ENCODE measurements at places on chromosomes 4 and X.

- DNase-seq = no peak
Measured at GRCh38 chr4:83850435-83850834, 314.5 kb downstream of the GPAT3 start.

DNA sequence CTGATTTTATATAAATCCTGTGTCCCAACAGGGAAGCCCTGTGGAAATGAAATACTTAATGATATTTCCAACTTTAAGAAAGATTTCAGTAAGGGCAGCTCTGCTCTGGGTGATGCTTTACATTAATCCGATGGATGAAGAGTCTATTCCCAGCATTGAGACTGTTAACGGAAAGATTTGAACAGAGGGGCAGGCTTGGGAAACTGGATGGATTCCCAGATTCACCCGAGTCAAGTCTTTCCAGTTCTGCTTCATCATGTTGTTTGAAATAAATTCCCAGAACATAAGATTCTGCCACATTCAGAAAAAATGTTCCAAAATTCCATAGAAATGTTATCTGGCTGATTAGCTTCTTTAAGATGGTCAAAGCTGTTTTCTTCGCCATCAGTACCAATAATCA lies 246.0 kb downstream of the FBXW7 start:
- no peak for DNase-seq

- no peak for DNase-seq
Measured at GRCh38 chr4:80096175-80096850, 23.3 kb upstream of the ANTXR2 start.

DNA sequence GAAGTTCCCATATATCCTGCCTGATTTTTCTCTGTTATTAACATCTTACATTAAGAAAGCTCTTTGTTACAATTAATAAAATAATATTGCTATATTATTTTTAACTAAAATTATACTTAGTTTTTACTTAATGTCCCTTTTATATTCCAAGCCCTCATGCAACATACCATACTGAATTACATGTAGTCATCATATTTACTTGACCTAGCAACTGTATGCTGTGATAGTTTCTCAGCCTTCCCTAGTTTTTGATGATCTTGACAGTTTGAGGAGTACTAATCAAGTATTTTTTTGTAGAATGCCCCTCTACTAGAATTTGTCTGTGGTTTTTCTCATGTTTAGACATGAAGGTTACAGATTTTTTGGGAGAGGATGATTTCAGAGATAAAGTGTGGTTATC lies 1503.8 kb upstream of the PABPC4L start:
- no peak for DNase-seq

GRCh38 chr4:2075987-2076907 lies 17.1 kb downstream of the NAT8L start:
- no peak for DNase-seq

- no peak for DNase-seq
Measured at GRCh38 chr4:92303621-92304027, at the start of gene GRID2. TSS of gene GRID2 (plus strand) at chr4:92303966.

DNA sequence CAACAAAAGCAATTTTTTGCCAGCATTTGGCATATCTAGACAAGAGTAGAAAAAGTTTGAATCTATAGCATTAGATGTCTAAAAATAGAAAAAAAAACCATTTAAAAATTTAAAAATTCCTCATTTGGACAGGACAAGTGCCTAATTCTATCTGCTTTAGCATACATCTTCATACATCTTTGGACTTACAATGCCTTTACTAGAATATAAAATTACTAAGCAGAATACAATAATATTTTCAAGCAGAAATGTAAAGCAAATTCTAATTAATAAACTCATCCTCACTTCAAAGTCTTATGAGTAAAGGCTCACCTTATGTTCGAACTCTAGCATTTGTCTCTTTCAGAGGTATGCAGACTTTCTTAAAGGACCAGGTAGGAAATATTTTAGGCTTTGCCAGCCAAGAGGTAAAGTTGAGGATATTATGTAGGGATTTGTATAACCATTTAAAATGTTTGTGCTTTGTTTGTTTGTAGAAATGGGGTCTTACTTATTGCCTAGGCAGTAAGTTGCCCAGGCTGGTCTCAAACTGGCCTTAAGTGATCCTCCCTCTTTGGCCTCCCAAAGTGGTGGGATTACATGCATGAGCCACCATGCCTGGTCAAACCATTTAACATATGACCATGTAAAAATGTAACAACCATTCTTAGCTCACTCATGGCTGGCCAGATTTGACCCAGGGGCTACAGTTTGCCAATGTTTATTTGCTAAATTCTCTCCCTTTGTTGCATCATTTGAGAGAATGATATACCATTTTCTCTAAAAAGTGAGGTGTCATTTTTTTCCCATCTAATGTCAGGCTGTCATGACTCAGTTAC lies 29.1 kb downstream of the UGDH start:
- no peak for DNase-seq

- no peak for DNase-seq
Measured at GRCh38 chr4:36274158-36274557, 7.3 kb upstream of the DTHD1 start.

DNA sequence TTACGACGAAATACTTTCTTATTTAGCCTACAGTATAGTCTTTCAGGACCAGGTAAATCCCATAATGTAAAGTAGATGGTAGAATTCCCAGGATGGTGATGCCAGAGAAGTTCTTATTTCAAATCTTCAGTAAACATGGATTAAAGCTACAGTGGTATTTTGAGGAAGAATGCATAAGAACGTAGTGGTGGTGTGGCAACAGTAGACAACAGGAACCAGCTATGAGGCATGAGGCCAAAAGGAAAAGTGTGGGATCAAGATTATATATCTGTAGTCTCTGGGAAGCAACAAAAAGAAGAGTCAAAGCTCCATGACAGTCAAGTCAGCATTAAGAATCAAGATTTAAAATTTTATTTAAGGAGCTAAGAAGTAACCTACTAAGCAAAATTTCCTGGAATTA lies 60.2 kb downstream of the METTL14 start:
- DNase-seq = no peak

GRCh38 chr4:127491571-127491970 lies 141.2 kb upstream of the INTU start:
- no peak for DNase-seq

GRCh38 chr4:172680691-172681090 lies 487.9 kb upstream of the GALNT7 start:
- no peak for DNase-seq

DNA sequence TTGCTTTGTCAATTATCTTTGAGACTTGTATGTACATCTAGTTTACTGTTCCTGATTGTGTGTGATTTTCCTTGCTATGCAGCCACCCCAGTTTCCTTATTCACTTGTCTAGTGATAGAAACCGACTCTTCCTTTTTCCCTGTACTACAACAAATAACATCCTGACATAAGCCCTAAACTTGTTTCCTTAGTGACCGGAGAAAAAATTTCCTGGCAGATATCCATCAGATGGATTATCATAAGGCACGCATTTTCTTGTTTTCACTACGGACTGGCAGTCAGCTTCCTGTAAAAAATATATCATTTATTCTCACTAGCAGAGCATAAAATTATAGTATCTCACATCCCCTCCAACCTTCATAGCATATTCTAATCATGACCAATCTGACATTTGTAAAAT lies 410.7 kb downstream of the CENPC start:
- no peak for DNase-seq

DNA sequence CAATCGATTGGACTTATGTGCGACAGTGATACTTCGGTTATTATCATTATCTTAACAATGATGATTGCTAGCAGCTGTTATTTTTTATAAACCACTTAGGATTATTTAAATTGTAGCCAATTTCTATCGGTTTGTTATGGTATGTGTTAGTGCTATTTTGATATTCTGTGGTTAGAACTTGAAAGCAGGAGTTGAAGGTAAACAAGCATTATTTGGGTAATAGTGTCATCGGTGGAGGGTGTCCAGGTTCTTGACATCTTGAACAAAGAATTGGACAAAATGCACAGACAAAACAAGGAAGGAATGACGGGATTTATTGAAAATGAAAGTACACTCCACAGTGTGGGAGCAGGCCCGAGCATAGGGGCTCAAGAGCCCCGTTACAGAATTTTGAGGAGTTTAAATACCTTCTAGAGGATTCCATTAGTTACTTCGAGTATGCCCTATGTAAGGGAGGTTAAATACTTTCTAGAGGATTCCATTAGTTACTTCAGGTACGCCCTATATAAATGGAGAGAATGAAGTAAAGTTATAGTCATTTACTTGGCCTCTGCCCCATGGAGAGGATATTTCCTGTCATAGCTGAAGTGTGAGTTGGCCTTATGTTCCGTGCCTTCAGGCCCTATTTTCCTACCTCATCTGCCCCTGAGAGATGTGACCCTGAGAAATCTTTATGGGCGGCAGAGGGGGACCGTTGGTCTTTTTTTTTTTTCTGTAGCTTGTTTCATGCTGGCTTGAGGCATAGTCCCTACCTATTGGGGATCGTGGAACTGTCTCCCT lies 13.1 kb downstream of the MOB1B start:
- DNase-seq = no peak

- DNase-seq = no peak
Measured at GRCh38 chrX:17931855-17932254, 70.8 kb upstream of the RAI2 start.

DNA sequence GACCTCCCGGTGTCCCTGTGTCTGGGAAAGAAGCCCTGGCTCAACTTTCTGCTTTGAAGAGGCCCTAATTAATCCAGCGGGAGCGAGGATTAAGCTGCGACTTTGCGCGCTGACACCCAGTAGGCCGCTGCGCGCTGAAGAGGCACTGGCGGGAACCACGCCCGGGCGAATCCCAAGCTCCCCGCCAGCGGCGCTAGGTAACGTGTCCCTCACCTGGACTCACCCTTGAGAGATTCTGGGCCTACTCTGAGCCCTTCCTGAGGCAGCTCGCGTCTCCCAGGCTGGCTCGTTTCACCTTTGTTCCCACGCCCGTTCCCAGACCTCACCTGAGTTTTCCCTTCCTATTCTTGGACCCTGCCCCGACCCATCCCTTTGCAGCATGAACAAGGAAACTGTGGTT lies 616 bp upstream of the KLHL34 start:
- DNase-seq = no peak

DNA sequence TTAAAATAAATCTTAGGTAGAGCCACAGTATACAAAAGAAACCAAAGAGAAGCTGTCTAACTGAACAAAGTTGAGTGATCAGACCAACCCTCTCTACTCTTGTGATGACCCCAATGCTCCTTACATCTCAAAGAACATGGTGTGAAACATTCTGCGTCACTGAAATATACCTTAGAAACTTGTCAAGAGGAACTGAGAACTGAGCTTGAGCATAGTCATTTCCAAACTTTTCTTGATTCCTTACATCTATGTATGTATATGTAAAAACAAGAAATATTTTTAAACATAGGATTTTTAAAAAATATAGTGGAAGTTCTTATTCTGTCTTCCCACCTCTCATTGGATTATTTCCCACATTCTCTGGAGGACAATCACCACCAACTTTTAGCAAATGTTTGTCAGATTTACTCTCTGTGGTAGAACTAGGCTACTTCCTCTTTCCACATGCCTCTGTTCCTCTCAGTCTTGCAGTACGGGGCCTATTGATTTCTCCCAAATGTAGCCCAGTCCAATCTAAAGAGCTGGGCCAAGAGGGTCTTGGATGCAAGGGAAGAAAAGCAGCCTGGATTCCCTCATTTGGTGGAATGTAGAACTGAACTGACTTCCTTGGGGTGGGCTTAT lies 98.2 kb upstream of the HHIP start:
- no peak for DNase-seq

DNA sequence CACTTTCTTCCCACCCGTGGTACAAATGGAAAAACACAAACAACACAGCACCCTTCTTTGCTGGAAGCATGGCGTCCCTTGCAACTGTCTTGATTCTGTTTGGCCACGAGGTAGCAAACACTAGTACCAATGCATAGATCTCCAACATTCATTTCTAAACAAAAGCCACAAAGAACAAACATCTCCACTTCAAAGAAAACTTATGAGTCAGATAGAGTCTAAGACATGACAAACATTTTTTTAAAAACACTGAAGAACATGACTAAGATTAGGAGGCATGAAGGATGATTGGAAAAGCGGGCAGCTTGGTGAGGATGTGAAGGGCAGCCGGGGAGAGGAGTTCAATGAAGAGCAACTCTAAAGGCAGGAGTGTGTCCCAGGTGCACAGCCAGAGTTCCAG lies 197.6 kb upstream of the FAM9B start:
- DNase-seq = no peak

DNA sequence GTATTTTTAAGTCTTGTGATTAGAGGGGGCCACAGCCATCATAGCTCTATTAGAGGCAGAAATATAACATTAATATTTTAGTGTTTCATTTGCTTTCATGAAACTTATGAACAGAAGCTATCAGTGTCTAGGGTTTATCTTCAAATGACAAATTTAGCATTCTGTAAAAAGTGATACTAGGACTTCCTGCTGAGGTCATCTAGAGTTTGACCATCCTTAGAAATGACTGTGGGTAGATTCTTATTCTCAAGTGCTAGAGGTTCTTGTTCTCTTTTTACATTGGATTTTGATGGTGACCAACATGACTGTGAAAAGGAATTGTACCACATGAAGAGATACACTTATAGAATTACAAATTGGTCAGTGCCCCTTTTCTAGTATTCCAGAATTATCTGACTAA lies 568.6 kb downstream of the RPA4 start:
- no peak for DNase-seq

GRCh38 chr4:144295286-144295995 lies 154.9 kb upstream of the GYPA start:
- DNase-seq = no peak

- no peak for DNase-seq
Measured at GRCh38 chr4:118739022-118739713, 54.0 kb downstream of the METTL14 start.

Measured in stimulated activated CD8-positive, alpha-beta memory T cell treated with anti-CD3 and anti-CD28 coated beads, Interleukin-4, amount 100 ng/mL, for 1 hour (primary cell).